DMS79 (cell line): ENCODE measurements at places on chromosomes 7 and 10.

DNA sequence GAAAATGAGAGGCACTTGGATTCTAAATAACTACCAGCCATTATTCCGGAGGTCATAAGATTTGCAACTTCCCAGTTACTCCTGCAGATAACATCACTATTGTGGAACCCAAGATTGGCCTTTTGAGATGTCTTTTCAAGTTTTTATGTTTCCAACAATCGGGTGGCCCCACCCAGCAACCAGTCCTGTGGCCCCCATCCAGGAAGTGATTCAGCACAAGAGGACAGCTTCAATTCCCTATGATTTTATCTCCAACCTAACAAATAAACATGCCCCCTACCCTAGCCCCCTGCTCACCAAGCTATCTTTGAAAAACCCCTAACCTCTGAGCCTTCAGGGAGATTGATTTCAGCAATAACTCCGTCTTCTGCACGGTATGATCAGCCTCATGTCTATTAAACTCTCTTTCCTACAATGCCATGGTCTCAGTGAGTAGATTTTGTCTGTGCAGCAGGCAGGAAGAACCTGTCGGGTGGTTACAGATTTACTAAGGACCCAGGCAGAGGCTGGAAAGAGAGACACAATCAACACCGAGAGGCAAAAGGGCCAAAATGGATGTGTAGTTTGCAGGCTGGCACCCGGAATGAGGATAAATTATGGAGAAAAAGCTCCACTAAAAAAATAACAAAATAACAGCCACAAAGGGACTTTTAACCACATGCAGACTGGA, 83.9 kb upstream of the UNC5B start:
- DNase-seq = no peak

DNA sequence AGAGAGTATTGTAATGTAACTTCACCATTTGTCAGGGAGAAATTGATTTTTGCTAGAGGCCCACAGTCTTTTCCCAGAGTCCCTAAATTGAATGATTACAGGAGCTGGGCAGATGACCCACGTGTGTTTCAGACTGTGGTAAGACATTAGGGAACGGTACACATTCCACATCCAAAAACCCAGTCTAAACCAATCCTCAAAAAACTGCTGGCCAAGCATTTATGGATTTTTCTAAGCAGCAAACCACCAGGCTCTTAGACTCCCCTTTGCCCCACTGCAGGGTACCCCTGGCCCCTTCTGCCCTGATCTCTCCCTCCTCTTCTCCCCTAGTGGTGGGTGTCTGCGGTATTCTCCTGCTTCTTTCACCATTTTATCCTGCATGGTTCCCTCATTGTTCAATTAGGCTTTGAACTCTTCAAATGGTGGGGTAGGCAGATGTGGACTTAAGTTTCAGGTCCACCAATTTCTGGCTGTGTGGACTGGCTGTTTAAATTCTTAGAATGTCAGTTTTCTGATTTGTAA, 135.5 kb upstream of the SORCS3 start:
- DNase-seq = no peak

DNA sequence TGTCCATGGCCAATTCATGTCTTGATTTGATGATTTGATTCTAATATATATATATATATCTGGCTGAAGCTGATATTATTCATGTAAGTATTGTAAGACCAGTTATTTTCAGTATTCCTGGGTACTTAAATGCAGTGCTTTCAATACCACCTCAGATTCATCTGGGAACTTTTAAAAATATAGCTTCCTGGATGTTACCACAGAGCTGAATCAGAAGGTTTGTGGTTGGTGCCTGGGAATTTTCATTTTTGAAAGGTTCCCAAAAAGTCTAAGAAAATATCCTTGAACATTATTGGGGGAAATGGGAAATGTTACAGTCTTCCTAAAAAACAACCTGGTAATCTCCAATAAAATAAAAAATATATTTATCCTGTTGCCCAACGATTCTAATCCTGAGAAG, 10.7 kb upstream of the PPP3CB start:
- no peak for DNase-seq

- DNase-seq = no peak
Observed at GRCh38 chr7:57404343-57404966, 45.5 kb upstream of the ZNF716 start.

- no peak for DNase-seq
Observed at GRCh38 chr7:112882991-112883390, 92.8 kb upstream of the TMEM168 start.

- no peak for DNase-seq
Observed at GRCh38 chr10:109418795-109419194, 504.5 kb downstream of the XPNPEP1 start.

GRCh38 chr10:29569795-29570194, 65.0 kb downstream of the SVIL start:
- no peak for DNase-seq

DNA sequence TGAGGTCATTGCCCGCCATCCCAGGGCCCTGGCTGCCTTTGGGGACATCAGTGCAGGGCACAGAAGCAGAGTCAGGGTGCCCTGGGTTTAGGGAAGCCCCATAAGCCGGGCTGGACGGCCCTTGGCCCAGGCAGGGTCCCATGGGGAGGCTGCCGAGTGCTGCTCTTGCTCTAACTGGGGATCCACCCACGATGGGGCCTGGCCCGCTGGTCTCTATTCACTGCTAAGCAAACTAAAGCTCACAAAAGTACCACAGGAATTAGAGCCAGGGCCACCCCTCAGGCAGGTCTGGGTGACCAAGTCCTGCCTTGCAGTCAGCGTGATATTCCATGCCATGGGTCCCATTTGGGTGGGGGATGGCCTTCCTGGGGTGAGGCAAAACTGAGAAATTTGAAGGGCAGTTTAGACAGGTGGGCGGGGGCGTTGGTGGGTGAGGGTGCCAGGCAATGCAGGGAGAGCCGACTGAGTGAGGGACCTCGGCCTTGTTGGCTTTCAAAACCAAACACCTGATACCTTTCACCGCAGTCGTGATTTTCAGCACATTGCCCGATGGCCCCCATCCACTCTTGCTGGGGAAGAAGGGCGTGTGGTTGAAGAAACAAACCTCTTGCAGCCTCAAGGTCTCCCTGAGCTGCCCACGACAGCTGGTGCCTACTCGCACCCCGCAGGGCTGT, 92.8 kb upstream of the PPIF start:
- no peak for DNase-seq

DNA sequence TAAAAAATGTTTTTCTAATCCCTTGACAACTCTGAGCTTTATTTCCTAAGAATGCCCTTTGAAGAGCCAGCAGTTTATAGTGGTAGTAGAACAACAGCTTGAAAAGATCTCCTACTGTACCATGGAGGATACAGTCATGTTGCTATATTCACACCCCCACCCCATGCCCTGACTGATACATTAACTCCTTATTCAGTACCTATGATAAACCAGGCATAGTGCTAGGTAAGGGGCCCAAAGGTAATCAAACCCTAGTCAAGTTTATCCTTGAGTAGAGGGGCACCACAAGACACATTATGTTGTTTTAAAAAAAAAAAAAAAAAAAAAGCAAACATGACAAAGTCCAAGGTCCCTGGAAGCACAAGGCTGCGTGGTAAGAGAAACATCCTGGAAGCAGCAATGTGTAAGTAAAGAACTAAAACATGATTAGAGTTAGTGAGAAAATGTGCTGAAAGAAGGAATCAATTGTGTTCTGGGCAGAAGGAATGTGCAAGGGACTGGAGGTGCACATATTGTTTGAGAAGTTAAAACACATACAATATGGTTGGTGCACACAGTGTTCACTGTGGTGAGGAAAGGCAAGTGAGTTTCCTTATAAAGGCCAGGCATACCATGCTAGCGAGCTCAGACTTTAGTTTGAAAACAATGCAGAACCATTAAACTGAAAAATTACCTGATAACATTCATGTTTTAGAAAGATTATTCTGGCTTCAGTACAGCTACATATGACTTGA, 51.2 kb downstream of the PDE1C start:
- DNase-seq = no peak

GRCh38 chr7:87119581-87119980, 32.7 kb upstream of the DMTF1 start:
- DNase-seq = no peak

GRCh38 chr7:74258639-74259038, 4.4 kb upstream of the RFC2 start:
- no peak for DNase-seq

DNA sequence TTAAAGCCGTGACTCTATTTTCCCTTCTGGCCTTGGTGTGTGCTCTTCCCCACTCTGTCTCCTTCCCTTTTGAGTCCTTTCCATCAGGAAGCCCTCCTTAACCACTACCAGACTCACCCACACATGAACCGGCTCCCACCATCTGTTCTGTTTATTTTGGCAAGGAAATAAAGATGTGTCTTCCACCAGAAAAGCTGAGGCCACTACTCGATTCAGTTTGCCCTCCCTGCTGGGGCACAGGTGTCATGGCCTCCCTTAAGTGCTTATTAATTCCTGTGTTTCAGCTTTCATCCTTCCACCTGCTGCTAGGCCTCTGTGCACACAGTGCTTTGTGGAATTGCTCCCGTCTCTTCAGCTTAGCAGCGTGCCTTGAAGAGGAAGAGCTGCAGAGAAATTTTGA, 16.7 kb downstream of the POR start:
- DNase-seq = peak; percentile 93

DNA sequence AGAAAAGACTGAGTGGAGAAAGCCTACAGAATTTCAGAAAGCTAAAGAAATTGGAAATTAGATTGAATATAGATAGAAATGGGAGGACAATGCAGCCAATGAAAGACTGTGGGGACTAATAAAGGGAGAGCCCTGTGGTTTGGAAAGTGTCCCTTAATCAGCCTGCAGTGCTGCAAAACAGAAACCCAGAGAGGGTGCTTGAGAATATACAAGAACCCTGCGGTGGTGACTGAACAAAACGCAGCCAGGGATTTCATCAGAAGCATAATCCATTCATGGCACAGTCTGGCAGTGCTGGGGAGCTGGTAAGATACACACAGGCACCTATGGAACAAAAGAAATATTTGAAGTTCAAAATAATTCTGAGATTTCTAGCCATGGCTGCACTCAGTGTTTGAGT, 19.1 kb downstream of the CEP41 start:
- DNase-seq = peak; percentile 97

GRCh38 chr10:111852801-111853200, 330.8 kb downstream of the GPAM start:
- no peak for DNase-seq

DNA sequence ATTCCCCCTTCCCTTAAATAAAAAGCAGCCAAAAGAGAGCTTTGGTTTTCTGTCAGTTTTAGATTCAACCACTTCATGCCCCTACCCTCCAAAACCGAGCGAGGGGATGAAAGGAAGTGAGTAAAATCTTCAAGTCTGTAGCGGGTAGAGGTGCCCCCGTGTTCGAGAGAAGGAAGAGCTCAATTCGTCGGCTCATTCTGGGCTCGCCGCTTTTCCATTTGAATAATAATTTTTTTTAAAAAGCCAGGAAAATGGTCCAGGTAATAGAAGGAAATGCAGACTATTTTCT, 436.2 kb upstream of the GALNT17 start:
- DNase-seq = no peak

GRCh38 chr10:71756311-71757191, 16.8 kb downstream of the VSIR start:
- DNase-seq = no peak

GRCh38 chr7:36474283-36475010, 84.8 kb downstream of the ANLN start:
- no peak for DNase-seq

DNA sequence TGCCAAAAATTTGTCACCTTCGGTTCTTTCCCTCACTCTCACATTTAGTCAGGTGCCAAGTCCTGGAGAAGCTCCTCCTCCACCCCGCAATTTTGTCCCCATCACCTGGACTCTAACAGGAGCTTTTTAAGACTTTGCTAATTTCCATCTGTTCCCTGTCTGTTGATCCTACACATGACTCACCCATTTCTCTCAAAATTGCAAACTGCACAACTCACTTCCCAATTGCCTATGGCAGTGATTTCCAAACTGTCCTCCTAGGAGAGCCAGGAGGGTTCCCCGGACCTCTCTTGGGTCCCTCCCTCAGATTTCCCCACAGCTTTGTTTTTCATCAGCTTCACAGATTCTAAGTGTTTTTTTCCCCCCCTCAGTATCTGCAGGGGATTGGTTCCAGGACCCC, 120.3 kb downstream of the WNT2 start:
- DNase-seq = no peak

DNA sequence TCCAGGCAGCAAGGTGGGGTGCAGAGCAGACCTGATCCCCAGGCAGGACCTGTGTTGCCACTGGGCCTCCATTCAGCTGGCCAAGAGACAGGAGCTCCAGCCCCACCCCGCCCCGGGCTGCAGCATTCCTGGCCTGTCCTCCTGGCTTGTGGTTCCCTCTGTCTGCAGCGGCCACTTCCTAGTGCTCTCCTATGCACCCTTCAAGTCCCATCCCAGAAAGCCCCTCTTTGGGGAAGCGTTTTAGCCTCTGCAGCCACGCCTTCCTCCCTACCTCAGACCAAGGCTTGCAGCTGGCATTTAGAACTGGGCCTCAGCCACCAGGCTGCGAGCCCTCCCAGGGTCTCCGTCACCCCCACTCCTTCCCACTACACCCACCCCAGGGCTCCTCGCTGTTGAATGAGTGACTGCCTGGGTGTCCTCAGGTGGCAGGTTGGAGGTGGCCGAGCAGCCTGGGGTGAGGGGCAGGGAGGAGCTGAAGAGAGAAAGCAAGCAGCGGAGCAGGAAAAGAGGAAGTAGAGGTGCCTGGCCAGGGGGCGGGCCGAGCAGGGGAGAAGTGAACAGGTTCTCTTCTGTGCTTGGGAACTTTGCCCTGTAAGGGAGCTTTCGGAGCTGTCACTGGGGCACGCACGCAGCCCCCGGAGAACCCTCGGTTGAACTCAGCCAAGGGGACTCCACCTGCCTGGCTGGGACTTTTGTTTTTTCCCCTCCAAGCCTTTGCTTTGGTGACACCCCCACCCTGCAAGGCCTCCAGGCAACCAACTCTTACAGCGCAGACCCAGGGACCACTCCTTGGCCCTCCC, 109.1 kb upstream of the TNRC18 start:
- DNase-seq = no peak

GRCh38 chr10:47146572-47146971, 153.4 kb upstream of the GDF10 start:
- DNase-seq = no peak

GRCh38 chr7:15853832-15854470, 167.5 kb upstream of the MEOX2 start:
- no peak for DNase-seq

DNA sequence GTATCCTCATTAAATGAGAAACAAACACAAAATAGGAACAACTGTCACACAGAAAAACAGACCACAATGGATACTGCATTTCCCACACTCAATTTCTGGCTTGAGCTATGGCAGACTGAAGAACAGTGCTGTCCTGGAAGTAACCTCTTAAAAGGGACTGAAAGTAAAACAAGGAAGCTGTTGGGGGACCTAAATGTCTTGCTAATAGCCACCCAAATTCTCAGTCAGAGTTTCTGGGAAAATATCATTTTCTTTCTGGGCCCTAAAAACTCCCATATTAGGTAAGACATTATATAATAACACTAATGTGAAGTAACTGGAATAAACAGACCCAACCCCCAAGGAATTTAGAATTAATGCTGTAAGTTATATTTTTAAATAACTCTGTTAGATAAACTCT, 80.9 kb upstream of the TFEC start:
- no peak for DNase-seq

DNA sequence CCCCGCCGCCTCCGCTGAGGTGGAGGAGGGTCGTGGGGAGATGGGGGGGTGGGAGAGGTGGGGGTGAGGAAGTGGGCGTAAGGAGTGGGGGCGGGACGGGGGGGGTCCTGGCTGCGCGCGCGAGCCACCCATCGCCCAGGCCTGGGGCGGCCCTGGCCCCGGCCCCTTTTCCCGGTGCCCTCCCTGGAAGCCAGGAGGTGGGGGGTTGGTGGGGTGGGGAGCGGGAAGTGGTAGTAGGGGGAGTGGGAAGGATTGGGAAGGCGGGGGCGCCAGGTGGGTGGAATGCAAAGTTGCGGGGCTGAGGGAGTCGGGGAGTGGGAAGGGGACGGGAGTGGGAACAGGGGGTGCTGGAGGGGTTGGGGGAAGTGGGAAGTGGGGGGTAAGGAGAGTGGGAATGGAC, 319 bp upstream of the MMD2 start:
- no peak for DNase-seq
